AG04450 (cell line): ENCODE measurements at places on chromosomes 3 and 15.

GRCh38 chr3:130635978-130636377, 110.7 kb downstream of the PIK3R4 start:
- DNase-seq = no peak

DNA sequence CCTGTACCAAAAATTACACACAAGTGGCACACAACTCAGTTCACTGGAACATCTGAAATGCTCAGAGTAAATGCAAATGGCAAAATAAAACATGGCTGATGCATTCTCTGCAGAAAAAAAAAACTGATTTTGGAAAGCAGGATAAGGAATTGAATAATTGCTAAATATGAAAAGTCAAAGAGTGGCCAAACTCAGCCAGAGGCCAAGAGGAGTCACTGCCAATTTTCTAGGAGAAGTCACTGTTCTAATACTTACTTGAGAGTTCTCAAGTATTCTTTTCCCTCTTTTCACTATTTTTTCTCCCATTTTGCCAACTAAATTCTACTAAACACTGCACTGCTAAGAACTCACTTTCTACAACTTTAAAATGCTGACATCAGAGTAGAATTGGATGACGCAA, 1018.6 kb downstream of the TUSC7 start:
- no peak for DNase-seq

- no peak for DNase-seq
Observed at GRCh38 chr3:89032346-89033013, 74.9 kb upstream of the EPHA3 start.

DNA sequence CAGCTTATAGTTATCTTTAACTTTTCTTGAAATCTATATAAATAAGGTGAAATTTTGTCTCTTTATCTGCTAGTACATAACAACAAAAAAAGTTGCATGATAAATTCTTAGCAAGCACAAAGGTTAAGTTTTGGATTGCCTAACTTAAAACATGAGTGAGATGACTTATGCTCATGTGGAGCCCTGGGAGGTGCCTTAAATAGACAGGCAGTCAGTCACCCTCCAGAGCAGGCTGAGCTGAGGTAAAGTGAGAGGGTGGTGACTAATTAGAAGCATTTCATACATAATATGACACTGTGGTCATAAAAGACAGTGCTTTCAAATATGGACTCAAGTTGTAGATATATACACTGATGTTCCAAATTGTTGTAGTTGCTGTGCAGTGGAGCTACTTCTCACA, 14.6 kb upstream of the MME start:
- no peak for DNase-seq

DNA sequence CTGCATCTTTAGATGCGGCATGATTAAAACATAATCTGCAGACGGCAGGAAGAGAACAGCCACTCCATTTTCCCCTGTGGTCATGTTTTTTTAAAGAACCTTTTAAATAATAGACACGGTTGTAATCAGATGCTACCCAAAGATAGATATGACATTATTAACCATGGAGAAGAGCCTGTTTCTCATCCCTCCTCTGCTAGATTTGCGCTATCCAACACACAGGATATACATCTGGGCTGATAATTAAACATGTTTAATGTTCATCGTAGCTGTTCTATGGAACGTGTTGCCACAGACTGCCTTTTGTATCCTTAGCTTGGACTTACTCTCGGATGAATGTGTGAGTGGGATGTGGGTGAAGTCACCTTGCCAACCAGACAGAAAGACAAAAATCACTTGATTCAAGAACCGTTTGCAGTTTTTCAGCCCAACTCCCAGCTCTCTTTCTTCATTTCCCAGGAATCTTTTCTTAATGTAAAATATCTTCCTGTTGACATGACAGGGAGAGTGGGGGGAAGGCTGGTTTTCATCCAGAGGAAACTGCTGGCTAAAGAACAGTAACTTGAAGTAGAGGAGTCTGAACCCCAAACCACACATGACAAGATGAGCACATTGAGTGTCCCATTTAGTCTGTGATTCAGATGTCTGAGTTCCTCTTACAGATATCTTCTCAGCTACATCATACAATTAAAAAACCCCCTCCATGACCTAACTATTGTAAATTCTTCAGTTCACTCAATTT, 118.6 kb upstream of the PRICKLE2 start:
- no peak for DNase-seq

DNA sequence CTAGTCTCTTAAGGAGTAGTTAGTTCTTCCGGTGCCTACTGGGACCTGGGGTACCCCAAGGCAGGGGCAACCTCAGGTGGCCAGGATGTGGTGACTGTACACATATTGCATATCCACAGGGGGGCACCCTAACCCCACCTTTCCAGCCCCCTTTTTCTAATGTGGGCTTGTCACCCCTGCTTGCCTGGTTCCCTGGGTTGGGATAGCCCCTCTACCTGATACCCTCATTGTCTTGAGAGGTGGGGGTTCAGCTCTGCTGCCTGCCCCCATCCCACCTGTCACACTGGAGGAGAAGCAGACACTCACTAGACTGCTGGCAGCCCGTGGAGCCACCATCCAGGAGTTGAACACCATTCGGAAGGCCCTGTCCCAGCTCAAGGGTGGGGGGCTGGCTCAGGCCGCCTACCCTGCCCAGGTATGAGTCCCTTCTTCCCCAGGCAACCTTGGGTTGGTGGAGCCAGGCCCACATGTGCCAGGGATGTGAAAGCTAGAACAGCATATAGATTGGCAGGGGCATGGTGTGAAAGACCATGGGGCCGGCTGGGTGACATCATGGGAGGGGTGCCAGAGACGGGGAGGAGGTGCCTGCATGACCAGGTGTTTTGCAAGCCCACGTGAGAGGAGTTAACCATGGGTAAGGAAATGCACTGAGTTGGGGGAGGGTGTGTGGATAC, 4.0 kb downstream of the GLYCTK start:
- DNase-seq = no peak
